ENCODE measurements at places on chromosomes 4 and X.

GRCh38 chr4:16532240-16532970 is 306.1 kb upstream of the TAPT1 start:
- DNase-seq: no peak

DNA sequence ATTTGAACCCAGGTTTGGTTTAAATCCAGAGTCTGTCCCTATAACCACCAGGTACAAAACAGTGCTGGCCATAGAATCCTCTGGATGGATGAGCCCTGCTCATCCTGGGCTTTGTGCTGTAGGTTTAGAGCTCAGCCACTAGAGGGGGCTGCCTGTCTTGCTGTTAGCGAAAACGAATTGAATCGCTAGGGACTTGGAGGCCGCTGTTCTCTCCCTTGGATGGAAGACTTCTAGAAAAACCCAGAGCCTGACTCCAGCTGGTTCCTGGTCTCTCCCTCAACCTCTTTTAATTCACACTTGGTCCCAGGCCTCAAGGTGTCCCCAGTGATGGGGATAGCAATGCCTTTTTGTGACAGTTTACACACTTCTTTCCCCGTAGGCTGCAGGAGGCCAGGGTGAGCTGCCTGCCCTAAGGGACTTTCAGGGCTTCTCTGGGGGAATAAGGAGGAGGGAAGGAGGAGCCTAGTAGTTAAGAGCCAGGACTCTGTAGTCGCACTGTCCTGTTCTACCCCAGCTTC is 8.7 kb downstream of the RIPPLY1 start:
- DNase-seq: peak; percentile 17

DNA sequence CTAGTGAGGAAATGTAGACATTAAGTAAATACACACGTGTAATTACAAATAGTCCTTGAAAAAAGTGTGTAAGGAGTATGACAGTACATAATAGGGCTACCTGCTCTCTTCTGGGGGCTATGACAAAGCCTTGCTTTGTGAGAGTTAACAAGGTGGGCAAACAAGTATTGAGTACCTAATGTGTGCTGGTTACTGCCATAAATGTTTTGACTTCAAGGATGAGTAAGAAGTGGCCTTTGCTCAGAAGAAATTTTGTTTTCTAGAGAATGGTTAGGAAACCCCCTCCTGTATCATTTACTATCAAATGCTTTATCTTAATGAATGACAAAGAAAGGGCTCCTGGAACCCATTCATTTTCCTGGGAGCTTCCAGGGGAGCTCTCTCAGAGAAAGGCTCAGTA is 167.0 kb upstream of the CASK start:
- DNase-seq: no peak

- DNase-seq: no peak
Observed at GRCh38 chr4:112423591-112423990, 92.4 kb downstream of the NEUROG2 start.

DNA sequence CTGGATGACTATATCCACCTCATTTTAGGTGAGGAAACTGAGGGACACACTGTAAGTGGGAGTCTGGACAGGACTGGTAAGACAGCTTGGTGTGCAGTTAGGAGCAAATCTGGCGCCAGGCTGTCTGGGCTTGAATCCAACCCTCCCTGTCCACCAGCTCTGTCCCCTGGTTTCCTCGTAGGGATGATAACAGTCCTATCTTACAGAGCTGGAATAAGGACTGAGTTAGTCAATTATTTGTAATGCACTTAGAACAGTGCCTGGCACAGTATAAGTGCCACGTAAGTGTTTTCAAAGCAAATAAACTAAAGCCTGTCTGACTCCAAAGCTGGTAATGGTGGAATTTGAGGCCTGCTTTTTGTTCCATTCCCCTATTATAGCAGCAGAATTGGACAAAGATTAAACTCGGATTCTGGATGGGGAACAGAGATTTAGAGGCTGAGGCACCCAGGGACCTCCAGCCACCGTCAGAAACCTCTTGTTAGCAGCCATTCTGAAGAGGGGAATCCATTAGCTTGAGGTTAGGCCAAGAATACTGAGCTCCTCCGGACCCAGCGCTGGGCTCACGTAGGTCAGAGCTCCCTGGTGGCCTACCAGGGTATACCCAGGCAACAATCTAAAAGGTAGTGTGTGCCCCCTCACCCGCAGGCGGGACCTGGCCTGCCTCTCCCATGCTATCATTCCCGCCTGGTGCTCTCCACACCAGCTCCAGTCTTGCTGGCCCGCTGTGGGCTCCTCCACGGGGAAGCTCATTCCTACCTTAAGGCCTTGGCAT is 102.1 kb downstream of the UCHL1 start:
- DNase-seq: no peak

- DNase-seq: no peak
Observed at GRCh38 chr4:78754872-78755271, 21.3 kb upstream of the BMP2K start.

DNA sequence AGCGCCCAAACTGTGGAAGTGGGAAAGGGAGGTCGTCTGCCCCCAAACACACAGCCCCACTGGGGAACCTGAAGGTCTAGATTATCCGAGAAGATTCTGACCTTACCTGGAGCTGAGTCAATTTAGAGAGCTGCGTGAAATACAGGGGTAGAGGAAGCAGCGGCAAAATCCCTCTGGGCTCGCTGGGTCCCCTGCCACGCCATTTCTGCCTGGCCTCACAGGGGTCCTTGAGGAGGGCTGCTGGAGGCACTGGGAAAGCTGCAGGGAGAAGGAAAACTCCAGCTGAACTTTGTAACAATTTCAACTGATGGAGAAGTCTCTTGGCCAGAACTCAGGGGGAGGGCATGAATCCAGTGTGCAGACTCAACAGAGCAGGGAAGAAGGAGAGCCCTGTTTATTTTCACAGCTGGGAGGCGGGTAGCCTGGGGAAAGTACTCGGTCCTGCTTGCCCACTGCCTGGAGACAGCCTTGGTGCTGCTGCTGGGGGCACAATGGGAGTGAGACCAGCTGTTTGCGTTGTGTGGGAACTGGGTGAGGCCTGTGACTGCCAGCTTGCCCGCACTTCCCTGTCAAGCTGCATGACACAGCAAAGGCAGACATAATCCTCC is 93.2 kb upstream of the MAPK10 start:
- DNase-seq: no peak

- no peak for DNase-seq
Observed at GRCh38 chrX:39430551-39430950, 629.3 kb downstream of the MID1IP1 start.

- no peak for DNase-seq
Observed at GRCh38 chr4:8534611-8535010, 45.6 kb upstream of the GPR78 start.

- no peak for DNase-seq
Observed at GRCh38 chr4:153950100-153950979, 161.5 kb upstream of the SFRP2 start.

- no peak for DNase-seq
Observed at GRCh38 chr4:136742333-136742732, 790.0 kb downstream of the PCDH18 start.

GRCh38 chrX:9646471-9647224 is 119.0 kb downstream of the GPR143 start:
- no peak for DNase-seq

GRCh38 chr4:177770776-177771175 is 328.5 kb upstream of the AGA start:
- DNase-seq: no peak

GRCh38 chrX:12137951-12138360 is 317 bp upstream of the FRMPD4 start:
- DNase-seq: no peak

DNA sequence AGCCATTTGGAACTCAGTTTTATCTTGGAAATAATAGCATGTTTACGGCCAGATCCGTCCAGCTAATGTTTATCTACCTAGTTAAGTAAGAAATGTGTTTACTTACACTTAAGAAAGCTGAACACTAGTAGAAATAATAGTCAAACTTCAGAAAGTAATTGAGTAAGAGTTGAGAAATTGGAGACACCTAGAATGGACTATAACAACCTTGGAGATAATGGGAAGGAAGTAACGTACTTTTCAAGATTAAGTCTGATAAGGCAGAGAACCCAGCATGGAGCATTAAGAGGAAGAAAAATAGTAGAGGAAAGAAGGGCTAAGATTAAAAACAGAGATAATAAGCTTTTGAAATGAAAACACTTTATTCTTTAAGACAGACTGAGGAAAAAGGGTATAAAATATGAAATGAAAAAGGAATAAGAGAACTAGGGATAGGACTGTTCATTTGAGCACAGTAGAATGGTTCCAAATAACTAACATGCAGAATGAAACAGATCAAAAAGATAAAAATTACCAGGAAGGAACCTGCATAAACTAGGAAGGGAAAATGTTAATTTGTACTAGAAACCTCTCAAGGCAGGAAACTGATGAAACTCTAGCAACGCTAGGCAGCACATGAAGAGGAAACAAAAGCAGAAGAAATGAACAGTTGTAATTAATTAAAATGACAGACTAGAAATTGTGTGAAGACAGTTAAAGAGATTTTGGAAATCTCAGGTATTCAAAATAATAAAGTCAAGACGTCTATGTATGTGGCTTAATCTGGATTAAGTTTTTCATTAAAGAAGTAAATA is 71.7 kb downstream of the FBXW7 start:
- DNase-seq: no peak

- DNase-seq: no peak
Observed at GRCh38 chr4:81290813-81291212, 75.8 kb upstream of the PRKG2 start.

DNA sequence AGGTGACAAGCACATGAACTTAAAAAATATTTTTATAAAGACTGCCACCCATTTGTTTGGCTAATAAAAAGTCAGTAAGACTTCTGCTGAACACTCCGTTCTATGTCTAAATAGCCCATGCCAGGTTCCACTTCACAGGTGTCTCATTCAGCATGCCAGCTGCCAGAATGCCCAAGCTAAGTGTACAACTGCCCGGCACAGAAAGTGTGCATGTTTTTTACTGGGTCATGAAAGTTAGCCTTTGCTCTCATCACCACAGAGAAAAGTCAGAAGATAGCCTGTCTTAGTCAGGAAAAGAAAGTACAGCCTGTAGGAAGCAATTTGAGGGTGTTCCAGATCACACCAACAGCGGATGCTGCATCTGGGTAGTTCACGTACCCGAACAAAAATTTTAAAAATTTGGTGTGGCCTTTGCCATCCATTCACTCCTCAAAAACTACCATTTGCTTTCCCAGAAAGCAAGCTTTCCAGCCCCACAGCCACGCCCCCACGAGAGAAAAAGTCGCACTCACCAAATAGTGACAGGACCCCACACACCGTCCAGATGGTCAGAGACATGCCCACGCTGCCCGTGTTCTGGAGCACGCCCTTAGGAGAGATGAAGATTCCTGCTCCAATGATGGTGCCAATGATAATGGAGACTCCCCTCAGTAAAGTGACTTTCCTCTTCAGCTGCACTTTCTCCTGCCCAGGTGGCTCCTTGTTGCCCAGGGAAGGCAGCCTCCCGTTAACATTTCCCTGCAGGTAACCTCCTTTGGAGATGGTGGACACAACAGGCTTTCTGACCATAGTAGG is 671 bp downstream of the SLC7A11 start:
- DNase-seq: no peak

DNA sequence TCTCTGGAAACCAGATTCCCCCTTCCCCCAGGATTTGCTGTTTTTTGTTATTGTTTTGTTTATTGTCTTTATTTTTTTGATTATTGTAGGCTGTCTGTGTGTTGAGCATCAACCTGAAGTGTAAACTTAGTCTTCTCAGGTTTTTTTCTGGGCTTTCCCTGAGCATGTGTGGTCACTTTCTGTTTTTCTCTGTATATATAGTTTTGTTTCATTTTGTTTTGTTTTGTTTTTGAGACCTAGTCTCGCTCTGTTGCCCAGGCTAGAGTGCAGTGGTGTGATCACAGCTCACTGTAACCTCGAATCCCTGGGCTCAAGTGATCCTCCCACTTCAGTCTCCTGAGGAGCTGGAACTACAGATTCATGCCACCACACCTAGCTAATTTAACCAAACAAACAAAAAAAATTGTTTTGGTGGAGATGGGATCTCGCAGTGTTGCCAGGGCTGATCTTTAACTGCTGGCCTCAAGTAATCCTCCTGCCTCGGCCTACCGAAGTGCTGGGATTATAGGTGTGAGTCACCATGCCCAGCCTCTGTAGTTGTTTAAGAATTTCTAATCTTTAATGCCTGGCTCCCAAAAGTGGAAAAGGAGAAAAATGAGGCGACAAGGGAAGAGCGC is 9.1 kb downstream of the IL13RA1 start:
- DNase-seq: no peak

Measured in activated CD8-positive, alpha-beta memory T cell treated with anti-CD3 and anti-CD28 coated beads for 48 hours (primary cell).